Kidney tubule cell (primary cell): ENCODE measurements at places on chromosomes 7 and 10.
A peak's percentile ranks its signal among the peaks of the same experiment; 100 is the strongest.

GRCh38 chr7:39757604-39758003, 134.2 kb downstream of the RALA start:
- DNase-seq, result no peak

DNA sequence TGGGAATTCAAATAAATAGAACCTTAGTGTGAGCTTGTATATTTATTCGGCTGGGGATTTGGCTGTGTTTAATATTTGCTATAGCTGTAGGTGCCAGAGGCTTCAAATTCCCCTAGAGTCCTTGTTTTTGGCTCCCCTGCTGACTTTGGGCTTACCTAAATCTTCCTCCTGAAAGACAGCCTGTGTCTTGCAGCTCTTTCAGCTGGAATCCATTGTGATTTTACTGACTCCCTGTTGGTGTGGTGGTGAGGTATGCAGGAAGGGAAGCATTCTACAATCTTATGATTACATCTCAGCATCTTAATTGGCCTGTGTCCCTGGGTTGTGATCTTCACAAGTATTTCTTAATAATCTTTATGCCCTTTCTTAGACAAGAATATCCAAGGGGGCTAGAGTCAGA, 25.9 kb downstream of the FOXI2 start:
- no peak for DNase-seq

DNA sequence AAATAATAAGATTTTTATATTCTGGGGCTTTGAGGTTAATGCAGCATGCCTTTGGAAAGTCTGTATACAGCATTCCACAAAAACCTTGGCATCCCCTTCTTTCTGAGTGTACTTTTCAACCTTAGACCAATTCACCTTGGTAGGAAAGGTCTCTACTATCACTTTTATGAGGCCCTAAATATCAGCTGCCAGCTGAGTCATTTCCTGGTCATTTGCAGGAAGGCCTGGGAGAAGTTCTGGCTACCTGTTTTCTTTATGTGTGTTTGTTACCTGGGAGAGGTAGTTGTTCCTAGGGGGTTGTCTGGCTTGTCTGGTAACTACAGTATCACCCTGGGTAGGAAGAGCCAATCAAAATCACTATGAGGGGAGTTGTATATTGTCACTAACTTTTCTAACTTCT, 4.1 kb downstream of the SPAM1 start:
- DNase-seq, result peak; percentile 82

DNA sequence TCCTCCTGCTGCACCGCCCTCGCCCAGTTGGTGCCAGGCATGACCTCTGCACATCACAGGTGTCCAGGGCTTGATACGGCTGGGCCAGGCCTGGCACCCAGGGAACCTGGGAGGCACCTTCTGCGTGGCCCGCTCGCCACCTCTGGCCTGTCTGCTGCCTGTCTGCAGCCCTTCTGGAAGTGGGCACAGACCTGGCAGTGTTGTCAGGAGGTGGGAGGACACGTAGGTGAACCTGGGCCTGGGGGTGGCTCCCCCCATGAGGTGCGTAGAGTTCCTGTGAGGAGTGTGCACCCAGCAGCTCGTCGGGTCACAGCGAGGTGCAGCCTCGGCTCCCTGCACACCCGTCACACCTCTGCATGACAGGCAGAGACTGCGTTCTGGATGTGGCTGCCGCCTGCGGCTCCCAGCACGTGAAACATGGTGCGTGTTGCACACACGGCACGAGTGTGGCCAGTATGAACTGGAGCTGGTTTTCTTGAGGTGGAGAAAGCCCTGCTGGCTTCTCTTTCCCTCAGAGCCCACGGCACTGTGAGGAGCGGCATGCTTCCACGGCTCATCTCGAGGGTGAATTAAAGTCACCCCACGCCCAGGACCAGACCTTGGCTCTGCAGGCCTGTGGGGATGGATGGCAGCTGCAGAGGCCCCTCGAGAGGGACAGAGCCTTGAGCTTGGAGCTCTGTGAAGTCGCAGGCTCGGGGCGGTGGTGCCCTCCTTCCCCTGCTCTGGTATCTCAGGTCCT, 24.8 kb downstream of the INPP5A start:
- no peak for DNase-seq

DNA sequence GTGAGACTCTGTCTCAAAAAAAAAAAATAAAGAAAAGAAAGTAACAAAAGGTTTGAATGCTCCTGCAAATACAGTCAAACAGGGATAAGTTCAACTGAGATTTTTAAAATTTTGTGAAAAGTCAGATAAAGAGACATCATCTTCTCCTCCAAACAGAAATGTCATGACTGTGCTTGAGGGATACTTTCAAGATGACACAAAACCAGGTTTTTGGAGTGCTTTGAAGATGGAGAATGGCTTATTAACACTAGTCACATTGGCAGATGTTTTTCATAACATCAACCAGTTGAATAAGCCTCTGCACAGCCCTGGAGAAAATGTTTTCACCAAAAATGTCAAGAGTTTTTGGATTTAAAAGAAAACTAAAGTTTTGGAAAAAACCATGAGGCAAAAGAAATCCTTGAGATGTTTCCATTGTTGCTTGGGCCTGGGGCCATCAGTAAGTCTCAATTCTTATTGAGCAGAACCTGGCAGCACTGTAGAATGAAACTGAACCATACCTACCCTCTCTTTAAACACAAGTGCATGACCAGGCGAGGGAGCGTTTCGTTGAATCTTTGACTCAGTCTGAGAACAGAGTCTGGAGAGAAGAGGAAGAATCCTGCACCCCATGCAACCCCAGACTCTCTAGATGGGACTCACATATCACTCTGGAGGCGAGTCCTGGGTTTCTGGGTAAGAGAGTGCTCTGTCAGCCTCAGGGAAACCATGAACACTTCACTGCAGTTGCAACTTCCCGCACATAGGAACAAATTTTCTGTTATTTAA, 37.4 kb upstream of the PRKCQ start:
- no peak for DNase-seq

DNA sequence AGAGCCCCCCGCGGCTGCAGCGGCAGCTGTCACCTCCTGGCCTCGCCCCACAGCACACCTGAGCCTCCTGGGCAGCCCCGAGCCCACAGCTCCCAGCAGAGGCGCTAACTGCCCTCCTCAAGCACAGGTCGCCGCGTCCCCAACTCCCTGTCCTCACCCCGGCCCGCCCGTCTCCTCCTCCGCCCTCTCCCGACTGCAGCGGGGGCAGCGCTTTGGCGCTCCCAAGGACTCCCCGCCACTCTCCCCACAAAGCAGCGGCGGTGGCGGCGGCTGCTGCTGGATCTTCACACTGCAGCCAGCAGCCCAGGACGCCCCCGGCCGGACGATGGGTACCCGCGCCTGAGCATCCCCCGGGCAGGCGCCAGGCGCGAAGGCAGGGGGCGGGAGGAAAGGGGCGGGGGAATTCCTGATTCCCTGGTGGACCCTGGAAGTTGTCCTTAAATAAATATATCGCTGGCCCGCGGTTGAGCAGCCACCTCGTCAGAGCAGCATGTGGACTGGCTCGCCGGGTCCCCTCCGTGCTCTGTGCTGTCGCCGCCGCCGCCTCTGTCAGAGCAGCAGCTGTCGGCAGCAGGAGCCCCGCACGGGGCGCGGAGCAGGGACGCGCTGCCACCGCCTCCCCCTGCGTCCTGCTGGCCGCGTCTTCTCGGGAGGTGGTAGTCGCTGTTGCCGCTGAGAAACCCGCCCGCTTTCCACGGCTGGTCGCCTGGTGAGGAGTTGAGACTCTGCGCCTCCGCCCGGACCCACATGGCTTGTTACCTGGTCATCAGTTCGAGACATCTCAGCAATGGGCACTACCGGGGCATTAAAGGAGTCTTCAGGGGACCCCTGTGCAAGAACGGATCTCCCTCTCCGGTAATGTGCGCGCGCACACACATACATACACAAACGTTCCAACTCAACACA, at the start of gene ZNF804B:
Gene ZNF804B (plus strand): TSS at position 471 of the 906 bp plus-strand sequence. CDS start 277 bp downstream, at position 748.
- peak; percentile 2 for DNase-seq
